ENCODE measurements at places on chromosomes 2 and 18.

- no peak for DNase-seq
Measured at GRCh38 chr2:198098918-198099317, 294.5 kb downstream of the PLCL1 start.

- peak; percentile 84 for DNase-seq
Measured at GRCh38 chr2:157194097-157194688, 63.3 kb upstream of the GALNT5 start.

GRCh38 chr2:230870544-230871360 lies 6.0 kb downstream of the ITM2C start:
- peak; percentile 17 for DNase-seq

DNA sequence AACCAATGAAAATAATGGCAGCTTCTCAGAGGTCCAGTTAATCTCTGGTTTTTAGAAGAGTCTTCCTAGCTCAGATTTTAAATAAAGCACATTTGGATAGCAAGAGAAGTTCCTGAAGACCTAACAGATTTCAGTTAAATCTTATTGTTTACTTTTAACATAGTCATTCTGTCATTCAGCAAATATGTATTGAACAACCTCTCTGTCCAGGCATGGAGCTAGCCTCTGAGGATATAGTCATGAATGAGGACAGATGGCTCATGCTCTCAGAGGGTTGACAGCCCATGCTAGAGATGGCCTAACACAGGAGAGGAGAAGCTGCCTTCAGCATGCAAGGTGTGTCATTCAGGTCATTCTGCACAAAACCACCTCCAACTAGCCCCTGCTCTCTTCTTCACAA lies 6.2 kb downstream of the CCBE1 start:
- peak; percentile 17 for DNase-seq

- peak; percentile 79 for DNase-seq
Measured at GRCh38 chr2:218995972-218996711, 2.9 kb upstream of the CRYBA2 start.

GRCh38 chr2:207861789-207862188 lies 92.1 kb upstream of the FZD5 start:
- DNase-seq: no peak

DNA sequence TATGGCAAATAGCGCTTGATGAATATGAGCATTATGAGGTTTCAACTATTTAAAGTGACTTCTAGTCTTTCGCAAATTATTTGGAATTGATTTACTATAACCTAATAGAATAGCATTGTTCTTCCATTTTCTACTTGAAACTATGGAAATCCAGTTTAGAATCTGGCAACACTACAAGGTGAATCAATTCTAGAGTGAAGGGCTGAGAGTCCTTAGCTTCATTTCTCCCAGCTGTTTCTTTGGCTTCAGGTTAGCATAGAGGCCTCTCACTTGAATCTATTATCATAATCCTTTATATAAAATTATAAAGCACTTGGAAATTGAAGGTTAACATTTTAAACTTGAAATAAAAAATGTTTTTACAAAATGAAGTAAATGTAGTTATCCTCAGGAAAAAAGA lies 318.8 kb downstream of the CCDC85A start:
- no peak for DNase-seq

GRCh38 chr2:242027676-242028450 lies 158.3 kb downstream of the RTP5 start:
- no peak for DNase-seq

DNA sequence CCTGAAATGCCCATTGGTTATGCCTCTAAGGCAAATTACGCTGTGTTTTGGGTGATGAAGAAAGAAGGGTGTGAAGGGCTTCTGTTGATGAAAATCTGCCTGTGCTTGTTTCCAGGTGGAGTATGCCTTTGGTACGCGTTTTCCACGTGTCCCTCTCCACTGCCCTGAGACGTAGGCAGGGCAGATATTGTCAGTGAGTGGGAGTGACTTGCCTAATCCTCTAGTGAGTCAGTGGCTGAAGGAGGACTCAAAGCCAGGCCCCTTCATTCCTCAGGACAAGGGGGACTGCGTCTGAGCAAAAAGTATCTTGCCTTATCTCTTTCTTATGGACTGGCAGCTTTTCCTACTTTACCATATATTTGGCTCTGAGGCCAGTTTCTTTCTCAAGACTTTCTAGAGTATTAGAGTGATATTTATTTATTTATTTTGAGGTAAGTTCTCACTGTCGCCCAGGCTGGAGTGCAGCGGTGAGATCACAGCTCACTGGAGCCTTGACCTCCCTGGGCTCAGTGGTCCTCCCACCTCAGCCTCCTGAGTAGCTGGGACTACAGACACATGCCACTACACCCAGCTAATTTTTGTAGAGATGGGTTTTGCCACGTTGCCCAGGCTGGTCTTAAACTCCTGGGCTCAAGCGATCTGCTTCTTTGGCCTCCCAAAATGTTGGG lies 10.2 kb downstream of the RALB start:
- DNase-seq: no peak

- DNase-seq: peak; percentile 43
Measured at GRCh38 chr2:222693837-222694236, 22.4 kb downstream of the MOGAT1 start.

DNA sequence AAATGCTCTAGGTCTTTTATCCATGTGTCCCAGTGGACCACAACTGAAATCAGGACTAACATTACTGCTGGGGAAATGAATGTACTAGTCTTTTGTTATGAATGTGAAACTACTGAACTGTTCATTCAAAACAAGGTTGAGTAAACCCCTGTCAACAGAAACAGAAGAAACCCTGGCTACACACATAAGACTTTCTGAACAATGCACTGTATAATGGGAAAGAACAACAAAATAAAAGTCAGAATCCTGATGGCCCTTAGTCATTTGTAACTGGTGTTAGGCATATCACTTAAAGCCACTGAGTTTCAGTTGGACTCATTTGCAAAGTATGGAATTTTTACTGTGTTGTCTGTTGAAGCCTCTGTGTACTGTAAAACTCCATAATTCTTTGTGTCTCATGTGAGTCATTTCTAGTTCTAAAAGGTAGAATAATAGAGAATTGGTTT lies 77.0 kb upstream of the UBXN4 start:
- peak; percentile 42 for DNase-seq

DNA sequence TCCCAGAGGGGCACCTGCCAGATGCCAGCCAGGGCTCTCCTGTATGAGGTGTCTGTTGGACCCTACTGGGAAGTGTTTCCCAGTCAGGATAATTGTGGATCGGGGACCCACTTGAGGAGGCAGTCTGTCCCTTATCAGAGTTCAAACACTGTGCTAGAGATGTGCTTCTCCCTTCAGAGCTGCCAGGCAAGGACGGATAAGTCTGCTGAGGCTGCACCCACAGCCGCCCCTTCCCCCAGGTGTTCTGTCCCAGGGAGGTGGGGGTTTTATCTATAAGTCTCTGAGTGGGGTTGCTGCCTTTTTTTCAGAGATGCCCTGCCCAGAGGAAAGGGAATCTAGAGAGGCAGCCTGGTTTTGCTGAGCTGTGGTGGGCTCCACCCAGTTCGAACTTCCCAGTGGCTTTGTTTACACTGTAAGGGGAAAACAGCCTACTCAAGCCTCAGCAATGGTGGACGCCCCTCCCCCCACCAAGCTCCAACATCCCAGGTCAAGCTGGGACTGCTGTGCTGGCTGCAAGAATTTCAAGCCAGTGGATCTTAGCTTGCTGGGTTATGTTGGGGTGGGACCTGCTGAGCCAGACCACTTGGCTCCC lies 324.0 kb upstream of the SETBP1 start:
- DNase-seq: no peak

- no peak for DNase-seq
Measured at GRCh38 chr18:13397504-13398163, 179.1 kb downstream of the LDLRAD4 start.

GRCh38 chr2:86790134-86790675 lies 508 bp downstream of the CD8A start:
- DNase-seq: no peak

DNA sequence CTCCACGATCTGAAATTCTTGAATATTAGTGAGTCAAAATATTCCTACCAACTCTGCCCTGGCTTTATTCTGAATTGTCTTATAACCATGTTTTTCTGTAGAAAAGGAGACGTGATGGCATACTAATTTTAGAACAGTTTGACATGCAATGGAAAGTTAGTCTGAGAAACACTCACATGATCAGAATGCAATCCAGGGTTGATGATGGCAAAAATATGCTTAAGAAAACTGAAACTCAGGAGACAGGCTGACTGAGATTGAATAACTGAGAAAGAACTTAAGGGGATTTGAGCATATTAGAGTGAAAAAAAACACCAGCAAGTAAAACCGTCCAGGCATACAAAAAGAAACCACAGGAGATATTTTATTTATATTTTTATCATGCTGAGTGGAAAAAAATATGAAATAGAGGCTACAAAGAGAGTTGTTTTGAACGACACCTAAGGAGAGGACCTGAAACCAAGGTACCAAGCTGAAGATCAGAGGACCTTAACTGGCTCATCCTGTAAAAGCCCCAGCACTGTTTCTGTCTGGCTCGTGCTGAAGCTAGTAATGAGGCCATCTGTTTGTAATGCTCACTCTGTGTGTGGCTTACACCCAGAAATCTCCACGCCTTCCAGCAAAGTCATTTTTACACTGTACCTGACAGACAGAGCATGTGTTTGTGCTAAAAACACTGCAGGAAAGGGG lies 437.2 kb upstream of the PKDCC start:
- peak; percentile 64 for DNase-seq

DNA sequence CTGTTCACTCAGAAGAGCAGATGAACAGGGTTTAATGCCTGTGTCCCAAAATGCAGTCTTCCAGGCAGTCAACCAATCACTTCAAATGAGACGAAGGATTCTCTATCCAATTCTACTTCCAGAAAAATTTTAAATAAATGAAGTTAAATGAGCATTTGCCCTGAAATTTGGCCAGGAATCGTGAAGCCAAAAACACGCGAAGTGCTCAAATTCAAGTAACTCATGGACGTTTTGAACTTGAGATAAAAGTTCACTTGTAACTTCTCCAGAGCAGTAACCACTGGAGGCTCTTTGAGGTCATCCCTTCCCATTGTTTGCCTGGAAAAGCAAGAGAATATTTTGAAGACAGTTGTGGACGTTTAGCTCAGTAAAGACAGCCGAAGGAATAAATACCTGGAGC lies 928.5 kb downstream of the NRXN1 start:
- DNase-seq: no peak

GRCh38 chr2:216554286-216554685 lies 55.6 kb downstream of the RPL37A start:
- no peak for DNase-seq

DNA sequence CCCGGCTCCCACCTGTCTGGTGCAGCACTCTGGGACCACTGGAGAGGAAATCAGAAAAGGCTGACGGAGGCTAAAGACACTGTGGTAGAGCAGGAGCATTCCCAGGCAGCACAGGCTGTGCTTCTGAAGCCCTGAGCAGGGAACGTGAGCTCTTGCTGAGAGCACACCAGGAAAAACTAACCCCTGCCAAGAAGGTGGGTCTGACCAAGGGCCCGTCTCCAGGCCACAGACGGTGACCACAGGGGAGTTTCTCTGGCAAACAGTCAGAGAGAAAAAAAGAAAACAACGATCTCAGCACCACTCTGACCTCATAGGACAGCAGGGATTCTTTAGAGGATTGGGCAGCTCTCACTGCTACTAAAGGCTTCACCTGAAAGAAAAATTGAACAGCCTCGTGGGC lies 201.4 kb downstream of the AFF3 start:
- DNase-seq: peak; percentile 91

- peak; percentile 68 for DNase-seq
Measured at GRCh38 chr2:201964631-201965206, 68.9 kb upstream of the FZD7 start.

DNA sequence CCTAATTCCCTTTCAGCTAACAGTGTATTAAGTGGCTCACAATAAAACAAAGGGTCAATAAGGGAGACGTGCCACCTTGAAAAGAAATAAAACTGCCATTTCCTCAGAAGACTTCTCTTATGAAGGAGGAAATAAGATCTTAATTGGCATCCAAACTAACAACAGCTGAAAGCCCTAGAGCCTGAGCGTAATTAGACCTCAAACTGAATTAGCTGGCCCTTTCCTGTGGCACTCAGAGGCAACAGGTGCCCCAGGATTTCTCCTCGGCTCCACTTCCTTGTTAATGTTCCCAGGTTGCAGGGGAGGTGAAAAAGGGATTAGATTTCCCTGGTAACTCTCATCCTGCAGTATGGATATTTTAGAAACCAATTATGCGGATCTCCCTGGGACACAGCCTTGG lies 804.3 kb downstream of the DCDC2C start:
- DNase-seq: no peak

- DNase-seq: no peak
Measured at GRCh38 chr2:212259226-212259625, 279.4 kb downstream of the ERBB4 start.

GRCh38 chr2:64698668-64699444 lies 45.1 kb upstream of the SERTAD2 start:
- peak; percentile 96 for DNase-seq

GRCh38 chr2:137952586-137953129 lies 11.6 kb upstream of the HNMT start:
- DNase-seq: no peak

- no peak for DNase-seq
Measured at GRCh38 chr2:238701341-238702206, 146.3 kb upstream of the TWIST2 start.

DNA sequence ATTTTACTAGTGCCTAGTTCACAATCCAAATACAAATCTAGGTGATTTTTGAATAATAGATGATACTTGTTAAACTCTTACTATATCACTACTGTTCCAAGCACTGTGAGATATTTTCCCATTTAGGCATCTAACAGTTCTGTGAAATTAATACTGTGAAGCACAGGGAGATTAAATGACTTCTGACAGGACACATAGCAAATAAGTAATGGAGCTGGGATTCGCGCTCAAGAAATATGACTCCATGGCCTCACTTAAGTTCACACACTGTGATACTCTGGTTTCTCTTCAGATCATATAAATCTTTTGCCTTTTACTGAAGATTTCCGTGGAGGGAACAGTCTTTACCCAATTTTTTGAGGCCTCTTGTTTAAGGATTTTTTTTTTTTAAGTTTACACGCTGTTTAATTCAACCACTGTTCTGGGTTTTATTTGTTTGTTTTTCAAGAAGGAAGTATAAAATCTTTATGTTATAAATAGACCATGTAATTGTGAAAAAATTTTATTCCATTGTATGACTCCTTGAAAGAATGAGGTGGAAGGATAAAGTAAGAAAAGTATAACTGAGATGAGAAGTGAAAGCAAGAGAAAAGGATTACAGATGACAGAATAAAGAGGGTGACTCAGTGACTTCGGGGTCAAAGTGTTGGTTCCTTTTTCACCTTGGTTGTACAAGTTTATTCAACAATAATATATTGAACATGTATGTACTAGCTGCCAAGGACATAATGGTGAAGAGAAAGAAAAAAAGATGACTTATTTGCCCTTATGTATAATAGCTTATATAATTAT lies 30.2 kb downstream of the RBM45 start:
- no peak for DNase-seq

GRCh38 chr2:234137400-234138014 lies 87.0 kb downstream of the SPP2 start:
- no peak for DNase-seq

GRCh38 chr2:72543497-72544216 lies 282.2 kb downstream of the EXOC6B start:
- DNase-seq: no peak

DNA sequence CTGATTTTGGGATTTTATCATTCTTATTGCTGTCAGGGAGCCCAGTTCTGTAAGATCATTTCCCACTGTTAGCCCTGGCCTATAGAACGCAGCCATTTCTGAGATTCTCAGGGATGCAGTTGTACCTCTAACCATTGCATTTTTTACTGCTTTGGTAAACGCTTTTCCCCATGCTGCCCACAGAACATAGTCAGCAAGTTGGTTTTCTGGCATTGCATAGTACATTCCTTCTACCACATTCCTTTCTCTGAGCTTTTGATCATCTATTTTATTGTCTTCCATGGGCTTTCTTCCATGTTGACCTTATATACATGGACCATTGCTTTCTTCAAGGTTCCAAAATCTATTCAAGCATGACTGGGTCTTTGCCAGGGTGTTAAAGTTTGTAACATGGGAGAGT lies 86.8 kb upstream of the ST6GAL2 start:
- peak; percentile 71 for DNase-seq
